Adipose tissue (tissue), 3 donors: ENCODE measurements at places on chromosomes 3 and 15. TPM values are rescaled to one million over a fixed set of nuclear protein-coding genes. Genes with fewer than 3 reads are reported as not detected.

Gene SEMA3F
- polyA plus RNA-seq: 35.5 TPM

Gene SLC12A1
- not detected for polyA plus RNA-seq

Gene AGBL1
- polyA plus RNA-seq: not detected

Gene CKMT1A
- 3.6 TPM for polyA plus RNA-seq

Gene ATP13A5
- not detected for polyA plus RNA-seq

Gene FETUB
- not detected for polyA plus RNA-seq

Gene HCN4
- 0.04 TPM for polyA plus RNA-seq
